ENCODE measurements at places on chromosomes 5 and 9.

GRCh38 chr5:72511366-72511765 lies 4.2 kb upstream of the ZNF366 start:
- DNase-seq = no peak

- no peak for DNase-seq
These were observed 652.4 kb upstream of the MEF2C start for GRCh38 chr5:89535411-89535810.

DNA sequence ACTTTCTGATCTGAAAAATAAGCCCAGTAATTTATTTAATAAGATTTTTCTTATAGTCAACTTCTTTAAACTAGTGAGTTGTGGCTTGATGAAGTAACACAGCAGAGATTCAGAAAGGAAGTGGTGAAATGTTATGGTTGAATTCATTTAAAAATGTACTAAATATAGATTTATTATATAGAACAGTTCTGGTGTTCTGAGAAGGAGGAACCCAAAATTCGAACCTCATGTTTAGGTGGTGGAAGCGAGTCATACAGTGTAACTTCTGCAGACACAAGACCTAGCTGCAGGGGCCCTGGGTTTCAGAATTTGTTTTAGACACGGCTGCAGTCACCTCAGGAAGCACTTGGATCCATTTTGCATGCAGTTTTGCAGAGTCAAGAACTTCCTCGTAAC lies 188.2 kb downstream of the TRIO start:
- DNase-seq = no peak

- no peak for DNase-seq
These were observed 5.0 kb downstream of the MAMDC4 start for GRCh38 chr9:136857166-136857565.

DNA sequence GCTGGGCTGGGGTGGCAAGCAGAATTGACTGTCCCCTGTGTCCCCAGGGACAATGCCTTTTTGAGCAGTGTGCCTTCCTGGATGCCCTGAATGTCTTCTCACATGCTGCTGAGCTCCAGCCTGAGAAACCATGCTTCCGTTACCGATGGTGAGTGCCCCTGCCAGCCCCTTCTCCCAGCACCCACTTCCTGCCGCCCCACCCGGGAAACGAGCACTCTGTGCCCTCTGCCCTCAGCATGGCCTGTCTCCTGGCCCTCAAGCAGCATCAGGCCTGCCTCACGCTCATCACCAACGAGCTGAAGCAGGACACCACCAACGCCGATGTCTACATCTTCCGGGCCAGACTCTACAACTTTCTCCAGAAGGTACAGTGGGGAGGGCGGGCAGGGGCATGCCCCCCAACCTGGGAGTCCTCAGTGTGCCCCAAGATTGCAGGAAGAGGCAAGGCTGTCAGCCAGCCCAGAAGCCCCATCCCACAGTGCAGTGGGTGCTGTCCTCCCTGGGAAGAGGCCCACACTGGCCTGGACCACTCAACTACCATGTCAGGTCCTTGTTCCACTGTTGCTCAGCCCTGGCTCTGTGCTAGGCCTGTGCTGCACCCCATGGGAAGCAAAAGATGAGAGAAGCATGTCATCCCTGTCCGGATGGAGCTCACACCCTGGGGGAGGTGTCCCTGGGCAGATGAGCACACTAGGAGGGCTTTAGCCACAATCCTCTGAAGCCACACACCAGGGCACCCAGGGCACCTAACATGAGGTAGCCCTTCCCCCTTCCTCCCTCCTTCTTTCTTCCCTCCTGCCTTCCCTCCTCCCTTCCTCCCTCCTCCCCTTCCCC lies 4.4 kb downstream of the TTC16 start:
- DNase-seq = no peak

DNA sequence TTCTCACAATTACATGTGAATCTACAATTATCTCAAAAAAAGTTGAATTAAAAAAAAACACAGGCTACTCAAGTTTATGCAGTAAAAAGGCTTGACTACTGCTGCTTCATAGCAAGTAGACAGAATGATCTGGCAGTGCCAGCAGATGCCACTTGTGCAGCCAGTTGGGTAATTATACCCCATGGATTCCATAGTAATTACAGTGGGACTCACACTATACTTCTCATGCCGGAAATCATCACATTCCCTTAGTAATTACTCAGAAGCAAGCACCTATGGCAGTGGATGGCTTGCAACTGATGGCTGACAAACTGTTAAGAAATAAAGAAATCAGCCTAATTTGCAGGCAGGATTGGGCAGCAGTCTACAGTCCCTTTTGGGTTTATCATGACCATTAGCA lies 463.2 kb upstream of the KLF4 start:
- no peak for DNase-seq

DNA sequence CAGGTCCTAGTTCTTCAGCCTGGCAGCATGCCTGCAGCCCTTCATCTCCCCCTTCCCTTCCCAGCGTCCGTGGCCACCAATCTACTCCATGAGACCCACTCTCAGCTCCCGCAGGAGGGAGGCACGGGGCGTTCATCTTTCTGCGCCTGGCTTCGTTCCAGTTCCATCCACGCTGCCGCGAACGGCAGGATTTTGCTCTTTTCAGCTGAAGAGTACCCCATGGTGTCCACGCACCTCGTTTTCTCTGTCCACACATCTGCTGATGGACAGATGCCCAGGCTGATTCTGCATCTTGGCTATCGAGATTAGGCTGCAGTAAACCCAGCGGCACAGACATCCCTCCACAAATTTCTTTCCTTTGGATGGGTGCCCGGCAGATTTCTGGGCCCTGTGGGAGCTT lies 30.5 kb upstream of the NKD2 start:
- DNase-seq = no peak

DNA sequence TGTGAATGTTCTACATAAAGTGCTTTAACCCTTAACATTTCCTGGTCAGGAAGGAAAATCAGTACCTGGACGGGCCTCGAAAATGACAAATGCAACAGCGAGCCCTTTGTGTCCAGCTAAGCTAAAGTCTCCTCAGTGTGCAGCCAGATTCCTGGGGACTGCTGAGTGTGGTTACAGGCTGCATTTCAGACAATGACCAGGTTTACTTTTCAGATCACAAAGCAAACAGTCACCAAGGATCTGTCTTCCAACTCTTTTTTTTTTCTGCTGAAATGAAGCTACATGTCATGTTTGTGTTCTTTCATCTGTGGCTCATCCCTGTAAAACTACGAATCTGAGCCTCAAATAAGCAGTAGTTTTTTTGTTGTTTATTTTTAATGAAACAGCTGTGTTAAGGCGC lies 20.8 kb downstream of the SLC46A2 start:
- no peak for DNase-seq

DNA sequence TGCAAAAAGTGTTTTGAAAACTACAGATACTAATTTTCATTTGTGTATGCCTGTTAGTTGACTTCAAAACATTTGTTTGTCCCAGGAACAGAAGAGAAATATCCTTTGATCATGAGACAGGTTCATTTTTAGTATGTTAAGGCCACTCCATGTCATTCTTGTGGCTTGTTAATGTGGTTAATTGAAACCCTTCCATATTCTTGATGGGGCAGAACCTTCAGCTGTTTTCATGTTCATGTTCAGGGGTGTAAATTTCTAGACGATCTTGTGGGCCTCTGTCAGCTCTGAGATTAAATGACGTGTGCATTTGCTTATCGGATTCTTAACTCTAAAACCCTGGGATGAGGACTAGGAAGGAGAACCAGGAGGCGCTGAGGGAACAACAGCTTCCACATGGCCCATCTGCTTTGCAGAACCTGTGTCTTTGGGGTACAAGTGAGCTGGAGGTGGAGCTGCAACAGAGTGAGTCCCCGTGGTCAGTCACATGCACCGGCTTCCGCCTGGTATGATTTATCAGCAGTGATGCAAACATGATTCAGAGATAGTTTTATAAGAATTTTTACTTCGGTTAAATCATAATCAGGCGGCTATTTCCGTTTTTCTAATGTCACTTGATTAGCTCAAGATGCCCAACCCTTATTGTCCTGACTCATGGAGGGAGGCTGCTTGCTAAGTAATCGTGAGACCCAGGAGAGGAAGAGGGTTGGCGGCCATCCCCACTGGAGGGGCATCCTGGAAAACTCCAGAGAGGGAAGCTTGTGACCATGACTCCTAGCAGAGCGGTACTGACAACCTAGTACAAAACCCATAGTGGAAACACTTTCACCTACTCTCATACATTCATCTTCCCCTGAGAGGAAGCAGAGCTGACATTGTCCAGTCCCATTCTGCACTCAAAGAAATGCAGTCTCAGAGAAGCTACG lies 138.4 kb downstream of the C9orf152 start:
- DNase-seq = no peak

- no peak for DNase-seq
These were observed 6.4 kb upstream of the P4HA2 start for GRCh38 chr5:132233811-132234683.

DNA sequence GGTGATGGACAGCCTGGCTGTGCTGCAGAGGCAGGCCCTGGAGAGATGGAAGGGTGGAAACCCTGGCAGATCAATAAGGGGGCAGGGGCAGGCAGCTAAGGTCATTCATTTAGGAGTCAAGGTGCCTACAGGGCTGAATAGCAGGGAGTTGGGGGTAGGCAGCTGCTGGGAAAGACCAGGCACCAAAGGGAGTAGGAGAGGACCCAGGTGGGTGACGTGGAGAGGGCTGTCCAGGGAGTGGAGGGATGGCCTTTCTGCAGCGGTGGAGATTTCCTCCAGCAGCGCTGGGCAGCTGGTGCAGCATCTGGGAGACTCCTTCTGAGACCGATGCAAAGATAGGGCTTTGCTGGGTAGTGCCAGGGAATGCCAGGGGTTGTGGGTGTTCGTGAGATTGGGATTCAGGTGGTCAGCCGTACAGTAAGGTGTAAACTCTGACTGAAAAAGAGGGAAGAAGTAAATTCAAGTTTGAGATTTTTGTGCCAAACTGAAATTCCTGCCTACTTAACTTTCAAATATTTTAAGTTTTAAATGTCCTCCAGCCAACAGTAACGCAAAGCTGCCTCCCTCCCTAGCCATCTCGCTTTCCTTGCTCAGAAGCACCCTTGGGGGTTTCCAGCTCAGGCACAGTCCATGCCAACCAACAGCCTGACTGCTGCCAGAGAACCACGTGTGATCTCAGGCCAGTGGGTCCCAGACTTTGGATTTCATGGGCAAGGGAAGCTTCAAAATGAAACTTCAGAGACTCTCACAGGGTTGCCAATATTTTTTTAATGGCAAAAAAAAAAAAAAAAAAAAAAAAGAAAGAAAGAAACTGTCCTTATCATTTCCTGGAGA lies 18.6 kb upstream of the ANGPTL2 start:
- no peak for DNase-seq

GRCh38 chr5:125696762-125697161 lies 726.4 kb upstream of the GRAMD2B start:
- no peak for DNase-seq

DNA sequence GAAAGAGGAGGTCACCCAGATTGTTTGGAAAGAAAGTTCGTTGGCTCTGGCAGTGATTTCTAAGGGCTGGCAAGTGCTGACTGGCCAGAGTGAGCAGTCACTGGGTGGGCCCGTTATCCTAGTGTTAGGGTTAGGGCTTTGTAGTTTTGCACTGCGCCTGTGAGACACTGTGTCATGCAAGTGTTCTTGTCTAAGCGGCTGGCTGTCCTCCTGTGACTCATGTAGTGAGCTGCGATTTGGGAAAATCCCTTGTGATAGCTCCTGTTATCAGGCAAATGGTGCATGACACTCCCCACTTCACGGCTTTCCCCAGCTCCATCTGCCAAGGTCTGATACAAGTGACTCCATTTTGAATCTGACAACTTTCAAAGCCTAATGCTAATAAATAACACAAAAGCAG lies 526.0 kb upstream of the ADAMTS16 start:
- no peak for DNase-seq

DNA sequence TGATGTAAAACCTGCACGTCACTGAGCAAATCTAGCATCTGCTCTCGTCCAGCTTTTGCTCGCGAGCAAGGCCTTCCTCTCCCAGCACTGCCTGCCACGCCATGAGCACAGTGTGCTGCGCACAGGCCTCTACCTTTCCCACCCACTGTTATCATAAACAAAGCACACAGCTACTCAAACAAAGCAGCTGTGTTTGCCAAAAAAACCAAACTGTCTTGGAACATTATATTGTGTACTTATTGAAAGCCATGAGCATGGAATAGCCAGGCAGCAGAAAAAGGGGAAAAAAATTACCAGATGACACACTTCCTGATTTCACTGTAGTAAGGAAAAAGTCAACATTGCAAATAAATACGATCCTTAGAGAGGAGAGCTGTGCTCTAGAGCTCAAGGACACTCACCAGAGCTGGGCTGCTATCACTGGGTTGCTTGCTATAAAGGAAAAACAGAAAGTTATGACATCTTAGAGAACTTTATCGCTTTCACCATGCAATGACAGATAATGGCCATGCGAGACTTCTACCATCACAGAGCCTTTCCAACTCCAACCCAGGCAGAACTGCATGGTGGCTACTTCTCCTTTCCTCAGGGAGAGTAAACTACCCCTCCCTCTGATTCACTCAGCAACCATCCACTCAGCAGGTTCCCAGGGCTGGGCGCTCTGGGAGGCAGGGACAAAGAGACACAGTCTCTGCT lies 69.6 kb downstream of the EPB41L4B start:
- no peak for DNase-seq

DNA sequence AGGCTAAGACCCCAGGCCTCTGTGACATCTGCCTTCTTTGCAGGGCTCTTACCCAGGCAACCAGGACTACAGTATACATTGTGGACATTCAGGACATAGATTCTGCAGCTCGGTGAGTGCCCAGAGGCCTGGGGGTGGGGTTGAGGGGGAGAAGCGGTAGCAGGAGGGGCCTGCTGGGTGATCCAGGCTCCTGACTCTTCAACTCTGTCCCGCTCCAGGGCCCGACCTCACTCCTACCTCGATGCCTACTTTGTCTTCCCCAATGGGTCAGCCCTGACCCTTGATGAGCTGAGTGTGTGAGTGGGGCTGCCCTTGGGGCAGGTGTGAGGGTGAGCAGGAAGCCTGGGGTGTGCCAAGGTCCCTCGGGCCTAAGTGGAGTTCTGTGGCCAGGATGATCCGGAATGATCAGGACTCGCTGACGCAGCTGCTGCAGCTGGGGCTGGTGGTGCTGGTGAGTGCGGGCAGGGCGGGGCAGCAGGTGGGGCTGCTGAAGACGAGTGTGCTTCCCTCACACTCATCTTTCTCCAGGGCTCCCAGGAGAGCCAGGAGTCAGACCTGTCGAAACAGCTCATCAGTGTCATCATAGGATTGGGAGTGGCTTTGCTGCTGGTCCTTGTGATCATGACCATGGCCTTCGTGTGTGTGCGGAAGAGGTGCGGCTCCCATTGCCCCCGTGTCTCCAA lies 19.8 kb downstream of the GPRIN1 start:
- DNase-seq = no peak

DNA sequence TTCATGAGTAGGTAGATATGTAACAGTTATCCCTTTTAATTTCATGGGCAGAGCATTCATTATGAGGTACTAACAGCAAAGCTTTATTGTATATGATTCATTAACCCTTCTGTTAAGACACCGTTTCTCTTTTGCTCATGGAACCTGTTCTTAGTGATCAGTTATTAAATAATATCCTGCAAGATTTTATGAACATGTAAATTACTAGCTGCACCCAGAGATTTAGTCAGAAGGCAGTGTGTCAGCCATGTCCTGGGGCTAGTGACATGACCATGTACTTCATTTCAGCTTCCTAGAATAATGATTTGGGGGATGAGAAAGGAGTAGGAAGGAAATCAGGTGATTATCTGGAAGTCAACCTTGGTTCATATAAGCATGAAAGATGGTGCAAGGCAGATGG lies 7.0 kb downstream of the MAST4 start:
- DNase-seq = no peak

All from stimulated activated CD4-positive, alpha-beta T cell treated with anti-CD3 and anti-CD28 coated beads, TNF-alpha, amount 100 ng/mL, for 24 hours (primary cell).